ENCODE measurements at places on chromosomes 16 and 17.

DNA sequence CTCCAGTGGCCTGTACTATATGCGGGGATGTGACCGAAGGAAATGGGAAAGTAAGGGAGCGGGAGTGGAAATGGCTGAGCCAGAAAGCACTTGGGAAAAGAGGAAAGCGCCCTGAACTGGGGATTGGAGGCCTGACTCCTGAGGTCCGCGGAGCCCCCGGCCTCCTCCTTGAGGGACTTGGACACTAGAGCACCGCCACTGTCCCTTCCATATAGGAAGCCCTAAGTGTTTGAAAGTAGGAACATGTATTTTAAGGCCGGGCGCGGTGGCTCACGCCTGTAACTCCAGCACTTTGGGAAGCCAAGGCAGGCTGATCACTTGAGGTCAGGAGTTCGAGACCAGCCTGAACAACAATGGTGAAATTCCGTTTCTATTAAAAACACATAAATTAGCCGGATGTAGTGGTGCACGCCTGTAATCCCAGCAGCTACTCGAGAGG, 530 bp upstream of the ZDHHC7 start:
- DNase-seq = no peak

DNA sequence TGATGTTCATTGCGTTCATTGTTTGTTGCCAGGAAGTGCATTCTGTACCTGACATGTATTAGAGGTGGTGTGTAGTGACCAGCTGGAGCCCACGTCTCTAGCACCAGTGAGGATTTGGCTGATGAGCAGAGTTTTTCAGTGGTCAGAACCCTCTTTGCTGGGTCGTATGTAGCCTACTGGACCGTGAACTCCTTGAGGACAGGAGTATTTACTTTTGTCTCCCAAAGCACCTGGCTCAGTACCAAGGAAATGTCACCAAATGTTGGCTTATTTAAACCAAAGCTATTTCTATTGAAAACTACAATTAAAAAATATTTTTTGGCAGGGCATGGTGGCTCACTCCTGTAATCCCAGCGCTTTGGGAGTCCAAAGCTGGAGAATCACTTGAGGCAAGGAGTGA, 262.7 kb downstream of the SNX29 start:
- DNase-seq = no peak

GRCh38 chr16:88472637-88473205, 19.6 kb downstream of the ZFPM1 start:
- no peak for DNase-seq

DNA sequence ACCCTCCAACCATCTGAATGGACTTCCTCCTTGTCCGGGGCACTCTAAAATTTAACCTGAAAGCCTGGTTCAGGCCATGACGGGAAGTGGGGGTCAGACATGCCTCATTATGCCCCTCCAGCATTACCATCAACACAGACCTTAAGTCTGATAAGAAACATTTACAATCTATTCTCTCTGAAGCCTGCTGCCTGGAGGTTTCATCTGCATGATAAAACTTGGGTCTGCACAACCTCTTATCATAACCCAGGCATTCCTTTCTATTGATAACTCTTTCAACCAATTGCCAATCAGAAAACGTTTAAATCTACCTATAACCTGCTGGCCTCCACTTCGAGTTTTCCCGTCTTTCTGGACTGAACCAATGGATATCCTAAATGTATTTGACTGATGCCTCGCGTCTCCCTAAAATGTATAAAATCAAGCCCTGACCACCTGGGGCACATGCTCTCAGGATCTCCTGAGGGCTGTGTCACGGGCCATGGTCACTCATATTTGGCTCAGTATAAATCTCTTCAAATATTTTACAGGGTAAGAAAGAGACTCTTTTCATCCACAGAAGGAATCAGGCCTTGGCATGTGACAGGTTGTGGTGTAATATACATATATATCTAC, 45.6 kb downstream of the LYRM1 start:
- DNase-seq = no peak

GRCh38 chr16:9099131-9099625, 7.7 kb downstream of the HAPSTR1 start:
- DNase-seq = no peak

DNA sequence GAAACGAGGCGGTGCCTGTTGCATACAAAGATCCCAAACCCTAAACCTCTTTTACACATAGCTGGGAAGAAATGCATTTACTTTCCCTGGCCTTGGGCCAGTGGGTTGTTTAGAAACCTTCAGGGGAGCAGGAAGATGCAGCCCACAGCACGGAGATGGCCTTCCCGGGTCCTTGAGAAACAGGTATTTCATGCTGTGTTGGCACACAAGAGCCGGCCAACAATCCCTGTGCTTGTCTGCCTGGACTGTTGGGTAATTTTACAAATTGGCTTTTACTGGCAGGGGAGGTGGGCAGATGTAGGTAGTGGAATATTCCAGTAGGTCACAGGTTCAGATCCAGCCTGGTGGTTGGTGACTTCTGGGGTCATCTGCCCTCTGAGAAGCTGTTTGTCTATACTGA, 148.0 kb downstream of the FOXL1 start:
- DNase-seq = no peak

- no peak for DNase-seq
Measured at GRCh38 chr17:67022451-67022810, 21.9 kb upstream of the CACNG1 start.

DNA sequence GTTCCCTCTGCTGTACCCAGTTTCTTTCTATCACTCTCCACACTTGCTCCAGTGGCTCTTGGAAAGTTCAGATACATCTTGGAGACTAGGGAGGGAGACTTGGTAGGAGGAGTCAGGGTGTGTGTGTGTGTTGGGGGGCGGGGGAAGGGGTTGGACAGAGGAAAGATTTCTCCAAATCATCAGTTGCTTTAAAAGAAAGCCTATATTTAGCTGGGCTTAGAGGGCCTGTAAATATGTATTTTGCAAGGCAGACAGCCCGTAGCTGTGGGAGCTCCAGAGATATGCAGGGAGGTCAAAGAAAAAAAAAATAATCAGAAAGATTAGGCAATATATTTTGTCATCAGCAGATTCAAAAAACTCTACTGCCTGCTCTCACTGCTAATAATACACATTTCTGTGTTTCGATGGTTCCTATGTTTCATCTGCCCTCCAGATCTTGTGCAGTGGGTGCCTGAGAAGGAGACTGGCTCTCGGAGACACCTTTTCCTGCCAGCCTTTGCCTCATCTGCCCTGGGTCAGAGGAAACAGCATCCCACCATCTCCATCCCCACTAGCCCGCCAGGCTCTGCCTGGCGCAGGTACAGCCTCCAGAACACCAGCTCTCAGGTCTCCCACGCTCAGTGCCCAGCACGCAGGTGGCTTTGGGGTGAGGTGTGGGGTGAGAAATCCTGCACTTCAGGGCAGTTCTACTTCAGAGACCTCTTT, 4.8 kb upstream of the PPP1R9B start:
- no peak for DNase-seq

DNA sequence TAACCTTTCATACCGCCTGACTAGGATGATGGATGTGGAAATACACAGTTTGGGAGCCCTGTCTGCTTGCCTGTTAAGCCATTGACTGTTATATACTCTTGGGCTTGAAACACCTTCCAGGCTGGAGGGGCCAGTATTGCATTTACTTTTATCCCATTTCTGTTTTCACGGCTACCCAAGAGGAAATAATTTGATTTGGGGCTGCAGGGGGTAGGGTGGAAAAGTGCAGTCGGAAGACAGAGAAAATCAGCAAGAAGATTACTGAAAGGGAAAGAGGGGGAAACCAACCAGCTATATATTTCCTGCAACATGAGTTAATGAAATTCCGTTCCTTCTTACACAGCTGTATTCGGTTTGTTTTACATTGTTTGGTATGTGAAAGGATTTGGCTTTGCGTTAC, 202.5 kb downstream of the CDH13 start:
- no peak for DNase-seq

GRCh38 chr17:49748223-49748622, 15.7 kb downstream of the FAM117A start:
- DNase-seq = no peak

DNA sequence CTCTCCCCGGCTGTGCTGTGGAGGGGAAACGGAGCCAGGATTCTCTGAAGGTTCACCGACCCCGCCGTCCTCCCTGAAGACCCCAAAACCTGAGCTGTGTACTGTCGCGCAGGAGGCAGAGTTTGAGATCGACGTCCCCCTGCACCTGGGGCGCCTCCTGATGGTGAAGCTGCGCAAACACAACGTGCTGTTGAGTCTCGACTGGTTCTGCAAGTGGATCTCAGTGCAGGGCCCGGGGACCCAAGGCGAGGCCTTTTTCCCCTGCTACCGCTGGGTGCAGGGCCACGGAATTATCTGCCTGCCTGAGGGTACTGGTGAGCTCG, 62.6 kb upstream of the TEKT1 start:
- no peak for DNase-seq

- peak; percentile 24 for DNase-seq
Measured at GRCh38 chr17:82848022-82848592, 8.3 kb upstream of the ZNF750 start.

- no peak for DNase-seq
Measured at GRCh38 chr17:8062435-8062806, 23.6 kb downstream of the ALOX15B start.

- DNase-seq = no peak
Measured at GRCh38 chr17:1123393-1123831, 56.4 kb downstream of the ABR start.

DNA sequence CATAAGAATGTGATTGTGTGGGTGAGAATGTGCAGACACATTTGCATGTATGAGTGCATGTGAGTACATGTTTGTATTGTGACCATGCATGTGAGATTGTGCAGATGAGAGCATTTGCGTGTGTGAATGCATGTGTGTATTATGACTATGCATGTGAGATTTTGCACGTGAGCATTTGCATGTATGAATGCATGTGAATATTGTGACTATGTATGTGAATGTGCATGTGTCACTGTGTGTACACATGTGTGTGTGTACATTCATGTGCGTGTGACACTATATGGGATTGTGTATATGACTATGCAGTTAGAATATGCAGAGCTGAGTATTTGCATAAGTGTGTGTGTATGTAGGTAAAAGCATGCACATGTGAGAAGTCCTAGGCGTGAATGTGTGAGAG, 381.3 kb upstream of the MAF start:
- DNase-seq = no peak

GRCh38 chr16:55513616-55514015, 4.7 kb downstream of the LPCAT2 start:
- DNase-seq = no peak

- DNase-seq = no peak
Measured at GRCh38 chr16:75599452-75600277, 23.4 kb downstream of the ADAT1 start.

GRCh38 chr17:78658281-78658785, 81.1 kb upstream of the DNAH17 start:
- no peak for DNase-seq

- DNase-seq = no peak
Measured at GRCh38 chr17:7951143-7951792, 19.3 kb downstream of the CNTROB start.

GRCh38 chr17:4444782-4445473, 11.2 kb downstream of the SPNS3 start:
- no peak for DNase-seq

- no peak for DNase-seq
Measured at GRCh38 chr16:10849736-10850477, 27.1 kb upstream of the CIITA start.

DNA sequence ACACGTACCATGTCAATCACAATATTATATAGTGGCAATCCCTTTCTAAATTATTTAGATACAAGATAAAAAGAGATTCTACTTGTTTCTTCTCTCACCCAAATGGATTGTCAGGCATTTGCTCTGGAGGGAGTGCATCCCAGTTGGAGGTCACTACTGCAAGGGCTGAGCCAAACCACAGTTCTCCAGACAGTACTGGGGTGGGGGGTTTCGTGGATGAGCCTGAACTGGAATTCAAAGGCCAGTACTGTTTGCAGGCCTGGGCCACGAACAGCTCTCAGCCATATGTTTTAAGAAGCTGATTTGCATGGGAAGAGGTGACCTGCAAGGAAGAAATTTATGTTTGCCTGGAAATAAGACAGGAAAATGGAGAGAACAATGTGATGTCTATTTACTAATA, 314.9 kb downstream of the PMP22 start:
- no peak for DNase-seq

GRCh38 chr17:19487024-19487600, 46.5 kb upstream of the SLC47A1 start:
- no peak for DNase-seq

DNA sequence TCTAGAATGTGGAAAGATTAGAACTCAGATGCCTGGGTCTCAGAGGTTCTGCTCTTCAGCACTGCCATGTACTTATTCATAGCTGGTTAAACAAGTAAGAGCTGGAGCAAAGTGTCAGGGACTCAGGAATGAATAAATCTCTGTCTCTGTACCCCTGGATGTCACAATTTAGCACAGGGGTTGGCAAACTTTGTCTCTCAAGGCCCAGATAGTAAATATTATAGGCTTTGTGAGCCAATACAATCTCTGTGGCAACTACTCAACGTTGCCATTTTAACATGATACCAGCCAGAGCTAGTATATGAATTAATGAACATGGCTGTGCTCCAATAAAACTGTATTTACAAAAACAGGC, 220.3 kb upstream of the MON1B start:
- DNase-seq = no peak

- DNase-seq = no peak
Measured at GRCh38 chr16:24853830-24854229, 8.1 kb downstream of the SLC5A11 start.

GRCh38 chr16:11224096-11224893, 31.7 kb downstream of the SOCS1 start:
- peak; percentile 26 for DNase-seq

- DNase-seq = no peak
Measured at GRCh38 chr17:69856946-69857345, 218.1 kb upstream of the KCNJ16 start.

DNA sequence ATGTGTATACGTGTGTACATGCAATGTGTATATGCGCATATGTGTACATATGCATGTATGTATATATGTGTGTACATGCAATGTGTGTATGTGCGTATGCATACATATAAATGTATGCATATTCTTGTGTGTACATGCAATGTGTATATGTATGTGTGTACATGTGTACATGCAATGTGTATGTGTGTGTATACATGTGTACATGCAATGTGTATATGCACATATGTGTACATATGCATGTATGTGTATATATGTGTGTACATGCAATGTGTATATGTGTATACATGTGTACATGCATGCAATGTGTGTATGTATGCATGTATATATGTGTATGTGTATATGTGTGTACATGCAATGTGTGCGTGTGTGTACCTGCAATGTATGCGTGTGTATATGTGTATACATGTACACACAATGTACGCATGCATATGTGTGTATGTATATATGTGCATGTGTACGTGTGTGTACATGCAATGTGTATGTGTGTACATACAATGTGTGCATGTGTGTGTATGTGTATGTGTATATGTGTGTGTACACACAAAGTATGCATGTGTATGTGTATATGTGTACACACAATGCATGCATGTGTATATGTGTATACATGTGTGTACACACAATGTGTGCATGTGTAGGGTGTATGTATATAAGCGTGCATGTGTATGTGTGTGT, 167.7 kb downstream of the SHISA9 start:
- DNase-seq = no peak

- no peak for DNase-seq
Measured at GRCh38 chr17:62032480-62032879, 32.6 kb downstream of the MED13 start.
